ENCODE measurements at places on chromosomes 6 and 20. TPM values are rescaled to one million over a fixed set of nuclear protein-coding genes. Genes with fewer than 3 reads are reported as not detected.

GRCh38 chr6:163536770-163537169 is 122.3 kb downstream of the QKI start:
- no peak for DNase-seq

GRCh38 chr20:17562804-17563305 is 7.0 kb upstream of the DSTN start:
- DNase-seq = no peak

GRCh38 chr20:22582386-22582963 is 1.9 kb downstream of the FOXA2 start:
- DNase-seq = no peak

- no peak for DNase-seq
These were observed 8.0 kb upstream of the UBE2J1 start for GRCh38 chr6:89360415-89360999.

- no peak for DNase-seq
These were observed 62.8 kb upstream of the CD93 start for GRCh38 chr20:23148731-23149570.

GRCh38 chr6:90793771-90794170 is 206.9 kb upstream of the MAP3K7 start:
- no peak for DNase-seq

- DNase-seq = no peak
These were observed 36.9 kb downstream of the CBFA2T2 start for GRCh38 chr20:33526769-33527168.

DNA sequence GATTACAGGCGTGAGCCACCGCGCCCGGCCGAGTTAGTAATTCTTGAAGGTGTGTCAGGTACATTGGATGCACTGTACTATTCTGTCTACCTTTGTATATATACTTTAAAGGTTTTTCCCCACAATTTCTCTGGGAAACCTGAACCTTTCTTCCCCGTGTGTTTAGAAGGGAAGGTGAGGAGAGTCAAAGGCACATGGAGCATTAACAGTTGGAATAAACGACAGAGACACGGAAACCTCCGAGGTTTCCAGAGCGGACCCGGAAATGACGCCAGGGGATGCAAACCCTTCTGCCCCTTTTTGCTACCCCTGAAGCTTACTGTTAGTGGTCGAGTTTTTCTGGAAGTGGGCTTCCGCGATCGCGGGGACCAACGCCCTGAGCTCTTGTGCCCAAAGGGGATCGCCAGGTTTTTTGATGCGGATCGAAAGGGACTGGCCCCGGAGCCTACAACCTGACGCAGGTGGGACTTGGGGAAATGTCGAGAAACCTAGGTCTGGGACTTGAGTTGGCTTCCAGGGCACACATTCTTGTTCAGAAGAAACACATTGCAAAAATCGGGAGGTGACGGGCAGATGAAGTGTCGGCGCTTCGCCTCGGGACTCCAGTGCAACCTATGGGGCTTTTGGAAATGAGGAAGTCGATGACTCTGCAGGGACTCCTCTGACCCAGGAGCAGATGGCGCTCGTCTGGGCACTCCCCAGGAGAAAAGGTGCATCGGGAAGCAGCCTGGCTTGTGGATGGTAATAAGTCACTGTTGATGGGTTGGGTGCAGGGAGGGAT is 218.2 kb downstream of the OR2B2 start:
- DNase-seq = no peak

GRCh38 chr6:80946402-80946801 is 806.1 kb downstream of the TENT5A start:
- DNase-seq = no peak

DNA sequence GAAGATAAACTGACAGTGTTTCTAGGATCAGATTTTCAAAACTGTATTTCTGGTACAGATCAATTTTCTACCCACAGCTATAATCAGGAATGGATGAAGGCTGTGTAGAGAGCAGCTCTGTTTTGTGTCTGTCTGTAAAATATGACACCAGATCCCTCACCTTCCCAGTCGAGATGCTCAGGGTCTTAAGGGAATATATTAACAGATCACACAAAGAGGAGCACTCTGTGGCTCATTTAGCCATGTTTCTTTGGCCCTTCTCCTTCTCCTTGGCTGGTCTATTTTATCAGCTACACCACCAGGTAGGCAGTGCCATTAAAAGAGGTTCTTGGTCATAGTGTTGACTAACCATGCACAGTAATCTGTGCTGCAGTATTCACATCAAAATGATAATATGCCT is 82.6 kb downstream of the PREP start:
- DNase-seq = no peak

TAB2 gene
- total RNA-seq = 19.0 TPM

TAGAP gene
- total RNA-seq = under 0.01 TPM

PYGB gene
- 81.9 TPM for total RNA-seq

RIPPLY2 gene
- total RNA-seq = 0.51 TPM

GPLD1 gene
- 0.25 TPM for total RNA-seq
